ENCODE measurements at places on chromosomes 12 and 14.

- no peak for DNase-seq
Measured at GRCh38 chr14:57254884-57255283, 13.8 kb downstream of the EXOC5 start.

GRCh38 chr12:96814200-96814599, 92.9 kb upstream of the NEDD1 start:
- no peak for DNase-seq

DNA sequence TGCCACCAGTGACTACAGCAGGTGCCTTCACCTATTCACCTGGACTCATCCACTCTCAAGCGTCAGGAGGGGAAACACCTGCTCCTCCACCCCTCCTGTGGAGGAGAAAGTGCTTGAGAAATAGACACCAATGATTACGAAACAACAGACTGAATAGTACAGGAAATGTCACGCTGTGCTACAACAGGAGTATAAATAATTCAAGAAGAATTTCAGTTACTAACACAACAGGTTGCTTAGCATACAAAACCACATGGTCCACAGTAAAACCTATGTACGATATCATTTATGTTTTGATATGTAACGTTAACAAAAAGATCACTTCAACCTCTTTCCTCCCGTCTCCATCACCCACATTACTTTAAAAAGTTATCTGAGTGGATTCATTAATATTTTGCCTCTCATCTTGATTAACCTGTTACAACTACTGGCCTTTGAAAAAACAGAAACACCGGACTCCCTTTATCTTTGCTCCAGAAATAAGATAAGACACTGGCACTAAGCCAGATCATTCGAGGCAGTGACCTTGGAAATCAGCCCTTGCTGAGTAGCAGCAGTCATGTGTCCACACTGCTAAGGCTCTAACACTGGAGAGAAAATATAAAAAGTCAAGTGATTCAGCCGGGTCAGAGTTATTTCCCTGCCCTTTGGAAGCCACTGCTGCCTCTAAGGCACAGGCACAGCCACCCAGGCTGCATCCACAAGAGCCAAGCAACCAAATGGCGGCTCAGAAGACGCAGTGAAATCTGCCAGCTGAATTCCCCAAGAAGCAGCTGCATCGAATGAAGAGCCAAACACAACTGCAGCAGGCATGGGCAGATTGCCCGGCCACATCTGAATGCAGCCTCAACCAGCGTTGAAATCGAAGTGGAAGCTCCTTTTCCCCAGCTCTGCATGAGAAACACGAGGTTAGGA, 40.9 kb downstream of the NT5DC3 start:
- DNase-seq: no peak

GRCh38 chr14:26286081-26286912, 311.5 kb downstream of the NOVA1 start:
- no peak for DNase-seq

DNA sequence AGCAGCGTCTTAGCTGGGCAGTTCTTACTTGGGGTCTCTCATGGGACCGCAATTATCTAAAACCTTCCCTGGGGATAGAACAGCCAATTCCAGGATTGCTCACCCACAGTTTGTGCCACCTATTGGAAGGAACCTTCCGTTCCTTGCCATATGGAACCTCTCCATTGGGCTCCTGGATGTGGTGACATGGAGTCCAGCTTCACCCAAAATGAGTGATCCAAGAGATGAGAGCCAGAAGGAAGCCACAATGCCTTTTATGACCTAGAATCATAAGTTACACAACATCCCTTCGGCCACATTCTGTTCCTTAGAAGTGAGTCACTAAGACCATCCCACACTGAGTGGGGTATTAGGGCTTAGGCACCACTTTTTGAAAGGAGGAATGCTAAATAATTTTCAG, 164.4 kb downstream of the FBXL14 start:
- no peak for DNase-seq

DNA sequence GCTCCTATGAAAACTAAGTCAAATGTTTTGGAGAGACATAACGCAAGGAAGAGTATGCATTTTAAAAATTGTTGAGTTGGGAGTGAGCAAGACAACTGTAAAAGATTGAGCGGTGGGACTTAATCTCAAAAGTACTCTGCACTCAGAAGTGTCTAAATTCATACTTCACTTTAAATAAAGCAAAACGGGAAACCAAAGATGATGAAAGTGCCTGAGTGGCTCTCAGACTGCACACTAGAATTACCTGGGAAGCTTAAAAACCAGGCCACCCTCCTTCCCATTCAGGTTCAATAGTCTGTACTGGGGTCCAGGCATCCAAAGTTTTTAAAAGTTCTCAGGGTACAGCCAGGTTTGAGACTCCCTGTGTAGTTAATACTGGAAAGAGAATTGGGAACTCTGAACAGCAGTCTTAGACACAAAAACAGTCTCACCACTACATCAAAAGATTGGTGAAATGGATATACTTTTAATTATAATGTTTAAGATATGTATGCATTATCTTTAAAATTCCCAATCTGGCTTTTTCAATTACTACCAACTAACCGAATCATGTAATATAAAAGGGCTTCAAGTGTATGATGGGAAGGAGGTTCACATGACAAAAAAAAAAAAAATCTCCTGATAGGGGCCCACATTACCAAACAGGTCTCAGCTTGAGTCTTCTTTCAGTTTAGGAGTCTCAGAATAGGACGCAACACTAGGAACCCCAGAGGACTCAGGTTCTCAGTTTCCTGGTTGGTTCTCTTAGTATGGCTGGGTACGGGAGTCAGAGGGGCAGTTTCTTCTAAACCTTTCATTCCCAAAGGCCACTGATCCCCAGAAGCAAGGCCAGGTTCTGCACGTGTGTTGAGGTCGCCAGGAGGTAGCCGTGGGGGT, 1.0 kb downstream of the HOMEZ start:
- peak; percentile 15 for DNase-seq

DNA sequence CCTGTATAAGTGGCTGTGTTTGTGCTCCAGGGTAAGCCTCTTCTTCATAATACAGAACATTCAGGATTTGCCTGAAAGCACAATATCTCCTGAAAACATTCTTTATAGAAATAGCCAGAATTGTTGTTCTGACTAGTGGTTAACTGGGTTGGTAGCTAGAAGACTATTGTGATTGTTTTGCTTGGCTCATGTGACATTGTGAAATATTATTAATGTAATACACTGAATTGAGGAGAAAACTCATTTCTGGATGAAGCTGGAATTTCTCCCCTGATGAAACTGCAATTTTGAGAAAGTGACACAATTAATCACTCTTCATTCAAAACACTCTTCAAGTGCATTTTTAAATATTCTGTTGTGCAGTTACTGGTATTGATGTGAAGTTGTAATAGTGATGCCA, 172.3 kb upstream of the PTPRQ start:
- no peak for DNase-seq

DNA sequence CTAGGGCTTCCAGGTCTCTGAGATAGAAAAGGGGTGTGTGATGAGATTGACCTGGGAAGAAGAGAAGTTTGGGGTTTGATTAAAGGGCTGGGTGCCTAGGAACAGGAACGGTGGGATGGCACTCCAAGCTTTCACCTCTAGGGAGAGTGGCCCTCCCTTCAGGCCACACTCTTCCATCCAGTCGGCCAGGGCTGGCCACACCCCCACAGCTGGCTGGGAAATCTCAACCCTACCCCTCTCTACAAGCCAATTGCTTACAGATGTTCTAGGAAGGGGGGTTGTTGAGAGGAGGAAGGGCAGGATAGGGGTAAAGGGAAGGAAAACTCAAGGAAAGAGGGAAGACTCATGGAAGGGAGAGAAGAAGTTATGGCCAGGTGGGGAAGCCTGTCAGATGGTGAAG, 6.6 kb upstream of the ITGA5 start:
- no peak for DNase-seq

DNA sequence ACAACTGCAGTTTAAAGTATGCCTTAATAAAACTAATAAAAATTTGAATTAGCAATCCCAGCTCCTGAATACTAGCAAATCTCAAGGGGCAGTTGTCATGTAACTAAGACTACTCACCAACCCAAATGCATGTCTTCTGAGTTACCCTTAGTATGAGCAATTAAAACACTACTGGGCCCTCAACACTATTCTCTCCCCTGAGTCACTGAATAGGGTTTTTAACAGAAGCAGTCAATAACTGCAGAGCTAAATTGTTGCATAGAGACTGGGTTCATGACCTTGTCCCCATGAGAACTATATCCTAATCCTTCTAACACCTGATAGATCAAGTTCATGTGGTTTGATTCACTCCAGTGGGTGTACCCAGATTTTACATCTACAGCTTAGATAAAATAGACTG, 38.8 kb downstream of the MDM1 start:
- DNase-seq: no peak

- DNase-seq: no peak
Measured at GRCh38 chr14:61296719-61297502, 15.8 kb upstream of the TMEM30B start.

DNA sequence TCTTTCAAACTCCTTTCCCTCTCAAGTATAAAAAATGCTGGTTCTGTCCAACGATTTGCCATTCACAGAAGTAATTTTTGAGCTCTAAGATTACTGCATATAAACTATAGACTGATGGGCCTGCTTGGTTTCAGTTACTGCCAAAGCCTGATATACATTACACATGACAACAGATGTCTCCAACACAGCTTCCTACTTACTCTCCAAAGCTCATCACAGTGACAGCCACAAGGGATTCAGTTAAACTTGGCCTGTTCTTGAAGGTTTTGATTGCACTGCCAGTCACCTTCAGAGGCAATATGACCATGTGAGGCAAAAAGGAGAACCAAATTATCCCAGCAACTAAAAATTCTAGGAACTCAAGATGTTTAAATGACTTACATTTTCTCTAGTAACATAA, 30.1 kb downstream of the STXBP6 start:
- DNase-seq: no peak

GRCh38 chr12:64671681-64672080, 61.4 kb downstream of the RASSF3 start:
- DNase-seq: no peak

GRCh38 chr12:102973583-102973982, 16.1 kb downstream of the ASCL1 start:
- no peak for DNase-seq

- no peak for DNase-seq
Measured at GRCh38 chr12:638953-639557, 24.2 kb downstream of the NINJ2 start.

DNA sequence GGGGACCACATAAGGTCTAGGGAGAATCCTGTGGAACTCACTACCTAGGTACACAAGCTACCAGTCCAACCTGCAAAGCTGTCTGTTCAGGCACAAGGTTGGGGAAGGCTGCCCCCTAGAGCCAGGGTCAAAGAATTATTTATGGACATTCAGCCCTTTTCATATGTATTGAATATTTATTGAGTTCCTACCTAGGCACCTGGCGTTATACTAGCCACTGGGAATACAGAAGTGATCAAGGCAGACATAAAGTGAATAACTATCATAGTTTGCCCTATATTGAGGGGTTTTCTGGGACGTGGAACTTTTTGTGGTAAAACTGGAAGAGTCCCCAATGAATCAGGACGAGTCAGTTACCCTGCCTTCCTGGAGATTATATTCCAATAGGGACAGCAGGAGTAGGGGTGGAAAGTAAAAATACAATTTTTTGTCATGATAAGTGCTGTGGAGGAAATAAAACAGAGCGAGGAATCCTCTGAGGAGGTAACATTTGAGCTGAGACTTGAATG, 5.8 kb upstream of the SLC48A1 start:
- peak; percentile 80 for DNase-seq

GRCh38 chr12:63220921-63221320, 69.9 kb upstream of the AVPR1A start:
- DNase-seq: no peak

DNA sequence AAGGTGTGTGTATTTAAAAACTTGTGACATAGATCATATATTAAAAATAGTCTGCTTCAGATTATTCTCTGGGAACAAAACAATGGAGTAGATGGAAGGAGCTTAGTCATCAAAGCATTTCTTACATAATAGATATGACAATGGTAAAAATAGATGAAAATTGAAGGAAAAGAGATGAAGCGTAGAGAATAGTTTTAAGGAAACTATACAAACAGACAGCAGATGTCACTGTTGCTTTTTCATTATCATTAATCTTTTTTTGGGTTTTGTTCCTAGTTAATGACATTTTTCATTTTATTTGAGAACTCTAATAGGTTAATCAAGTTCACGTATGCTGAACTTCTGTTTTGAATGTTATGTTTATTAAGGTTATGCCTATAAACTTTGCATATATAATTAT, 149.2 kb upstream of the FBXO33 start:
- DNase-seq: no peak
